Activated T-cell treated with anti-CD3 and anti-CD28 coated beads for 1 hour (primary cell): ENCODE measurements at places on chromosomes 7 and 10.

DNA sequence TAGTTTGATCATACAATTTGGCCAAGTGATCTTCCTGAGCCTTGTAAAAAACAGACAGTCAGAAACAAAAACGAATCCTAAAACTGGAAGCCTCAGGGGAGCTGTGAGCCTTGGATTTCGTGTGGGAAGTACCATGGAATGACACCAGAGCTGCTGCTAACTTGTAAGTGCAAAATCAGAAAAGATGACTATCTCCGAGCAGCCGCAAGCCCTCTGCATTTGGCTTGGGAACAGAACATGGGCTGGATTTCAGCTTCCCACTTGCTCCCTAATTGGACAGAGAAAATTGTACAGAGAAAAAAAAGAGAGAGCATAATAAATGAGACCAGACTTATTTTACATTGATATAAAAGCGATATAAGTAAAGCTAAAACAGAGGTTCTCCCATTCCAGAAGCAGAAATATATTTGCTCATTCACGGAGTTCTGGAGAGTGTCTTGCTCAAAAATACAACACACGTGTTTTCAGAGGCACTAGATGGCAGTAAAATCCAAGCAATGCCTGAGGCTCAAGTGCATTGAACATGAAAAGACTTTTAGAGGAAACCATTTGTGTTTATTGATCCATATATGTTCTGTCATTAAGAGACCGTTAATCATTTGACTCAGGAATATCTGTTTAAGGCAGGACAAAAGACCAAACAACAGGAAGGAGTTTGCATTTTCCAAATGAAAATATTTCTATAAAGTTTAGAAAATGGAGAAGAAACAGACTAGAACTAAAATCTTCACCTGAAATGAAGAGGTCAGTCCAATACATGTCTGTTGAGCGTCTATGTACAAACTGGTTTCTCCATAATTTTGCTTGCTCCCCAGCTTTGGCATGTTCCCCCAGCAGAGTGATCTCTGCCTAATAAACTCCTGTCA, 78.3 kb upstream of the SLC26A5 start:
- no peak for DNase-seq

- no peak for DNase-seq
These were observed 131.9 kb downstream of the TMEM26 start for GRCh38 chr10:61321041-61321857.

DNA sequence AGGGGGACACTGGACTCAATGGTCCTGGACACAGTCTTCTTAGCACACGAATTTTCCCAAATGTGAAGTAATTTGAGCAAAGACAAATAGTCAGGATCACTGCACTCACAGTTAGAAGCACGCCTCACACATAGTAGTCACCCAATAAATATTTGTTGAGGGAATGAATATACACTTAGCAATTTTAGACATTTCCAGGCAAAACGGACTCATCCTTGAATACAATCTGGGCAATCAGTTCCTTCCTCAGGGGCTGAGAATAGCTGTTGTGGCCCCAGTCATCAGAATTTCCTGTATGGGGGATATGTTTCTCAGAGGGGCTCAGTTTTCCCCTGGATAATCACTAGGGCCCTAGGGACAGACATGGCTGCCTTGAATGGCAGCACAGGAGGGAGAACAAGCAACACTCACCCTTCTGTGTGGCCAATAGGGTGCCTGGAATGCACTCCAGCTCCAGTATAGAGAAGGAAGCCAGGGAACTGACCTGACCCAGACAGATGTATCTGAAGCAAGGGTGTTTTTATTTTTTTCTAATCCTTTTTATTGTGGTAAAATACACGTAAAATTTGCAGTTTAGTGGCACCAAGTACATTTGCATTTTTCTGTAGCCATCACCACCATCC, 282.7 kb upstream of the ZNF32 start:
- no peak for DNase-seq

DNA sequence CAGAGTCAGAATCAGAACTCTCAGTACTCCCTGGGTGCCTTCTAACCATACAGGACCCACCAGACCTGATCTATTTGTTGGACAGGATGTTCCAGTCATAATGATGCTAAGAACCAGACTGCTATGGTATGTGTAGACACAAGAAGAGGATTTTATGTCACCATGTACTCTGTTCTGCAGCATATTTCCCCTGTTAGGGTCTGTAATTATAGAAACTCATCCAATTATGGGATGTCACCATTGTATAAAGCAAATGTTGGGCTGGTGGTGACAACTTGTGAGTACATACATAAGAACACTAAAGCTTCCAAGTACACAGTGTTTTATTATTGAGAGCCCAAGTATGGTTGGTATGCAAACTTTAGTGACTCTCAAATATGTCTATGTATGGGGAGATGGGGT, 67.1 kb upstream of the AGBL3 start:
- no peak for DNase-seq

- no peak for DNase-seq
These were observed 286.4 kb downstream of the PTPRN2 start for GRCh38 chr7:158301207-158301606.

DNA sequence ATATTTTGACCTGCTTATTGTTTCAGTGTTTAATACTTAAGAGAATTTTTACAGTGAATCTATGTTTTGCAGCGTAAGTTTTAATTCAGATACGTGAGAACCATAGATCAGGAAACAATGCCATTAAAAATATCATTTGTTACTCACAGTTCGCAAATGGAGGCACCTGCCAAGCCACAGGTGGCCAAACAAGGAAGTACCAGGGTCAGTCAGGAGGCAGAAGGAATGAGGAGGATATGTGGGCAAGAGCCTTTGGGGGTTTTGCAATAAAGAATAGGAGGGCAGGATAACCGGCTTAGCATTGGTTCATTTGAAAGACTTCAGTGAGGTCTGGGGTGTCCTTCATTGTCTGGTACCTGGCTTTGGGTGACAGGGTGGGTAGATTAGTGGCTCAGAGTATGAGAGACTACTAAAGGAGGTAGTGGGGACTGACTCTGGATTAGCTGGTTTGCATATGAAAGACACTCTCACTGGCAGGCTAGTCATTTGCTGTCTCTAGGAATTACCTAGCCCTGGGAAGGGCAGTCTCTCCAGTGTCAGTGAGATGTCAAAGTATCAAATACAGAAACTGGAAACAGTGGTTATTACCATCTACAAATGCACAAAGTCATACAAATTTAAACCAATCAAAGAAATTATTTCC, 132.2 kb upstream of the CAV2 start:
- no peak for DNase-seq

DNA sequence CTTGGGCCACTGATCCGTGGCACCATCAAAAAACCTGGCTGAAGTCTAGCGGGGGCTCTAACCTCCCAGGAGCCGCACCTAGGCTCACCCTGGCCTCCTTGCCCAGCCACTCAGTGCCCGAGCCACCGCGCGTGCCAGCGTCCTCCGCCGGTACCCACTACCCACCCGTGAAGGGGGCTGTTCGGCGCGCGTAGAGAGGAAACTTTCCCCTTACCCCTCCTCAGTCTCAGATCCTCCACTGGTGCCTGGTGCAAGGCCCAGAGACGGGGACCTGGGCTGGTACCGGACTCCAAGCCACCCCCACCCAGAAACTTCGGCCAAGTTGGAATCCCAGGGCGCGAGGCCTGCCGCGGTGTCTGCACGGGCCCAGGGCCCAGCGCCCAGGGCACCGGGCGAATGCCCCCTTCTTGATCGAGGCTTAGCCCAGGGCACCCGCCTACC, 3.5 kb upstream of the EBF3 start:
- no peak for DNase-seq

DNA sequence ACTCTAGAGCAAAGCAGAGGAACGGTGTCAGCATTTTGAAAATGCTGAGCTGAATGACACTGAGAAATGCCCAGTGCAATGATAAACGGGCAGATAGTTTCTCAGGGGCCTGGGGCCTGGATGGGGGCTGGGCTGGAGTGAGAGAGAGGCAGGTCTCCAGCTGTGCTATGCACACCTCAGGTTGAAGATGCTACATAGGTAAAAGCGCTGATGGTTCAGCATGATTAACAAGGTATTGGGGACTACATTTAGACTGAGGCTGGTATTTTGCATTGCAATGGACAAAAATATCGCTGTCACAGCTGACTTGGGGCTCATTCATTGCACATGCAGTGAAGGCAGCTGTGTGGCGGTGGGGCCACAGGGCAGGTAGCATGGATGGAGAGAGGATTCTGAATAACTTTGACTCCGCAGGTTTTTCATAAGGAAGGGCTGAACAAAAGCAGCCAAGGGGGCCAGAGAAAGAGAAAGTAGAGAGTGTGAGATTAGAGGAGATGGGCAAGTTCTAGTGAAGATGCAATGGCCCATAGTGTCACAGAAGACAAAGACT, 290.8 kb upstream of the ZNF32 start:
- DNase-seq, result no peak
